ENCODE measurements at places on chromosomes 4 and X.

GRCh38 chr4:159150396-159150795 lies 47.5 kb downstream of the RAPGEF2 start:
- DNase-seq: no peak

DNA sequence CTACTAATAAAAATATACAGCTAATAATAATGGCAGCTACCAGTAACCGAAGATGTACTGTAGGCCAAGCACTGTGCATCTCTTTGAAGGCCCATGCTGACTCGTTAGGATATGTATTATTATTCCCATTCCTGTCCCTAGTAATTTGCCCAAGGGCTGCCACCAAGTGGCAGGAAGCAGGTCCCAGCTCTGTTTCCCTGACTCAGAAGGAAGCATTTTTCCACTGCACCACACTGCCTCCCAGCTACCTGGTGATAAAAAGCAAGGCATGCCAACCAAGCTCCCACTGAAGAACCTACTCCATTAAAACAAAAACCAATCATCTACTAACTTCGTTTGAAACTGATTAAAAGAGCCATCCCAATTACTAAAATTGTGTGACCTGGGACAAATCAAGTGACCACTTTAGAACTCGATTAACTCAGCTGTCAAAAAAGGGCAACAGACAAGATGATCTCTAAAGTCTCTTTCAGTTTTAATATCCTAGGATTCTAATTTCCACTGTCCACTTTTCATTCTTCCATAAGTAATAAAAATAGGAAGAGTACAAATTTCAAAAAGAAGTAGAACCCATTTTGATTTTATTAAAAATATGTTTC lies 24.3 kb upstream of the PGM2 start:
- no peak for DNase-seq

- DNase-seq: no peak
Observed at GRCh38 chrX:41779030-41779564, 55.1 kb downstream of the GPR82 start.

DNA sequence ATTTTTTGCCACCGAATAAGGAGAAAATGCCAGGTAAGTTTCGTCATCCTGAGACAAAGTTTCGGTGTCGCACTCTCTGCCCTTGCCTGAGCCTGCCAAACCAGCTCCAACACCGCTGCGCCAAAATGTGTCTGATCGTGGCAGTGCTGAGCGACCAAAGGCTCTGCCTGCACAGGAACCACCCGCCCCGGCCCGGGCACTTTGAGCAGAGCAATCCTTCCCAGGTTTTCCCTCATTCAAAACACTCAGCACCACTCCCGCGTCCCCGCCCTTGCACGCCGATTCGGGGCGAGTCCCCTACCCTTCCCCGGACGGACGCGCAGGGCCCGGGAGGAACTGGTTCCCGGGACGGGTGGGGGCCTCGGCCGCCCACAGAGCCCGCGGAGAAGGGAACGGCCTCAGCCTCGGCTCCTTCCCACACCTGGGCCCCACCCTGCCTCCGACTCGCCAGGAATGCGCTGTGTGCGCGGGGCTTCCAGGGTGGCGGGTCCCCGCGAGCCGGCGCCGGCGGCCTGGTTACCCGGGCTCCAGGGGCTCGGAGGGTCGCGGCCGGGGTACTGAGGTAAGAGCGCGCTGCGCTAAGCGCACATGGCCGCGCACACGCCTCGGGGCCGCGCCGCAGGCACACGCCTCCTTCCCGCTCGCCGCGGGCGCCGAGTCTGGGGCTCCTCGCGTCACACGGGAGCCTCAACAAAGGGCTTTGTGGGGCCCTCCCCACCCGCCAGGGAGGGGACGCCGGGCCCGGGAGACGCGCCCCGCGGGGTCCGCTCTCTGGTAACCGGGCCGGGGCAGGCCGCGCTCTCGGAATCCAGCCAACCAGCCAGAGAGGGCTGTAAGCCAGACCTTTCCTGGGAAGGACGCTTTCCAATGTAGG lies at the start of gene C4orf36:
Gene C4orf36 (minus strand): TSS at position 661 of the 874 bp plus-strand sequence. CDS start 902 bp downstream, outside the sequence.
- DNase-seq: no peak

DNA sequence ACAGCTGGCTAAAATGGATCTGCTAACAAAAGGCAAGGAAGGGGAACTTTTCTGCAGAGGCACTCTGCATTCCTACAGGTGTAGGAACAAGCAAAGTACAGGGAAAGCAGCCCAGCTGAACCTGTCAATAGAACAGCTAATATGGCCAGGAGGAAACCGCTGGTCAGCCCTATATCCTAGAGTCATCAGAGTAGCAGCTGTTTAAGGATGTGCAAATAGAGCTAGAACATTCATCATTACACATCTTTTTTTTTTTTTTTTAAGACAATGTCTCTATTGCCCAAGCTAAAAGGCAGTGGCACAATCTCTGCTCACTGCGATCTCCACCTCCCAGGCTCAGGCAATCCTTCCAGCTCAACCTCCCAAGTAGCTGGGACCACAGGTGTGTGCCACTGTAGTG lies 163.0 kb downstream of the BTC start:
- no peak for DNase-seq

DNA sequence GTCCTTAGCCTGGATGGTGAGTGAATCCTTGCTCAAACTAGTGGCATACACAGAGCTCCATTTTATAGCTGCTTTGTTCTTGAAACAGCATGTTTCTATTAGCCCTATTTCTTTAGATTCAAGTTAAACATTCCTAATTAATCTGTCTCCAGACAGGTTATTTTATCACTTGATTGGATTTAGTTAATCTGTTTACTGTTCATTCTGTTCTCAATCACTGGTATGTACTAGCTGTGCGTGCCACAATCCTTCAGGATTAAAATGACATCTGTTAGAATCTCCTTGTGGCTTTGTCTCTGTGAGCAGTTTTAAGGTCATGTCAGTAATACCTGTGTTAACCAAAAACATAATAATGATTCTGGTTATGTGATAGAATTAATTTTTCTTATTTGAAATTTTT lies 36.5 kb downstream of the PTPN13 start:
- no peak for DNase-seq

GRCh38 chr4:163866728-163867315 lies 372.3 kb downstream of the TMA16 start:
- no peak for DNase-seq

DNA sequence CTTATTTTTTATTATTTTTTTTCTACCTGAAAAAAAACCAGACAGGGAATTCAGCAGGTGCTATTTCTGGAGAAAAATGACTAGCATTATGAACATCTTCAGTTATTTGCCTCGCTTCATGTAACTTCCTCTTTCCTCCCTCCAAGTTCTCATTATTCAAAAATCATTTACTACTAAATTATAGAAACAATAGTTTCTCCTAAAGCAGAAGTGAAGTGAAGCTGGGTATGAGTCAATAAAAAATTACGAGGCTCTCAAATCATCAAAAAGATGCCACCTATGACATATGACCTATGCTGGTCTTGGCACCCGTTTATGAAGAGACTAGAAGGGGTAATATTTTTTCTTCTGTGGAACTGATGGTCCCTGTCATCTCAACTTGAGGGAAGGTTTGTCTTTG lies 145.0 kb upstream of the AADAT start:
- no peak for DNase-seq

- DNase-seq: no peak
Observed at GRCh38 chr4:94413085-94413840, 38.5 kb upstream of the PDLIM5 start.

GRCh38 chrX:22481436-22481835 lies 208.7 kb downstream of the CBLL2 start:
- no peak for DNase-seq

Measured in stimulated activated CD4-positive, alpha-beta T cell treated with anti-CD3 and anti-CD28 coated beads, Interleukin-12 subunit alpha, Interleukin-12 subunit beta, amount 100 ng/mL, for 48 hours (primary cell).